T-helper 1 cell treated with Interleukin-12 subunit alpha and Interleukin-12 subunit beta and Interleukin-4 antibody, amounts not matched to agents 30 ng/mL and 1 ng/mL, for 36 hours (primary cell): ENCODE measurements at places on chromosomes 2 and 18. TPM values are rescaled to one million over a fixed set of nuclear protein-coding genes. Genes with fewer than 3 reads are reported as not detected.

The SCN9A gene
- 3.5 and 4.3 TPM in 2 replicates for total RNA-seq

The LAMA3 gene
- 0.05 TPM in 1 of 2 replicates, not detected in the other for total RNA-seq

The TMEM178A gene
- not detected in 2 replicates for total RNA-seq

The ANKRD23 gene
- 14.2 and 18.4 TPM in 2 replicates for total RNA-seq

The OTOF gene
- 13.9 and 14.4 TPM in 2 replicates for total RNA-seq

The ANTXR1 gene
- 0.07 and 0.15 TPM in 2 replicates for total RNA-seq

The FBXO41 gene
- 16.6 and 17.5 TPM in 2 replicates for total RNA-seq

The RAD51AP2 gene
- not detected in 2 replicates for total RNA-seq

The ELOA2 gene
- total RNA-seq = not detected in 2 replicates

The FBXO11 gene
- 51.8 and 57.7 TPM in 2 replicates for total RNA-seq

The IL1F10 gene
- total RNA-seq = not detected in 2 replicates
